ENCODE measurements at places on chromosomes 1 and 21.

- no peak for DNase-seq
These were observed 30.0 kb downstream of the MATN1 start for GRCh38 chr1:30693366-30693765.

GRCh38 chr1:234144901-234145300 lies 228.4 kb upstream of the COA6 start:
- DNase-seq: no peak

- no peak for DNase-seq
These were observed 45.3 kb upstream of the ITPKB start for GRCh38 chr1:226784081-226785049.

GRCh38 chr21:34669149-34669879 lies 520 bp downstream of the CLIC6 start:
- DNase-seq: no peak

GRCh38 chr1:39381839-39382238 lies 109.6 kb upstream of the BMP8A start:
- DNase-seq: no peak

Data from RCC 7860 (cell line).